Fibroblast of gingiva (primary cell): ENCODE measurements at places on chromosomes 6 and 20.

DNA sequence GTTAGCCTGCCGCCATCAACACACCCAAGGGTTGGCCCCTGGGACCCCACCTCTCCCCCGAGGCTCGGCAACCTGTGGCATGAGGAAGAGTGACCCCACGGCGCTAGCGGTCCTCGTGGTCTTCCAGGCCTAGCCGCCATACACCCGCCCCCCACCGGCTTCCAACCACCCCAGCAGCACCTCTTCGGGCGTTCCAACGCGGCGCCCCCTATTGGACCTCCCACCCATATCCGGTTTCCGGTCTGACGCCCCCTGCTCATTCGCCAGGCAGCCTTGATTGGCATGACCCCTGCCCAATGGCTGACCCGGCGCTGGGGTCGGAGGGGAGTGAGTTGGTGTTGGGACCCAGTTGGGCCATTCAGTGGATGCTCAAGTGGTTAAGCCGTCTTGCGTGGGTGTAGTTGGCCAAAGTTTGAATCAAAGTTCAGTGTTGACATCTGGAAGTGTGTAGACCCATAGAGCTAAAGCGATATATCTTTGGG is at the start of gene GNAS-AS1:
GNAS-AS1 (minus strand) TSS at position 210 of the 482 bp plus-strand sequence.
- DNase-seq: peak; percentile 92

DNA sequence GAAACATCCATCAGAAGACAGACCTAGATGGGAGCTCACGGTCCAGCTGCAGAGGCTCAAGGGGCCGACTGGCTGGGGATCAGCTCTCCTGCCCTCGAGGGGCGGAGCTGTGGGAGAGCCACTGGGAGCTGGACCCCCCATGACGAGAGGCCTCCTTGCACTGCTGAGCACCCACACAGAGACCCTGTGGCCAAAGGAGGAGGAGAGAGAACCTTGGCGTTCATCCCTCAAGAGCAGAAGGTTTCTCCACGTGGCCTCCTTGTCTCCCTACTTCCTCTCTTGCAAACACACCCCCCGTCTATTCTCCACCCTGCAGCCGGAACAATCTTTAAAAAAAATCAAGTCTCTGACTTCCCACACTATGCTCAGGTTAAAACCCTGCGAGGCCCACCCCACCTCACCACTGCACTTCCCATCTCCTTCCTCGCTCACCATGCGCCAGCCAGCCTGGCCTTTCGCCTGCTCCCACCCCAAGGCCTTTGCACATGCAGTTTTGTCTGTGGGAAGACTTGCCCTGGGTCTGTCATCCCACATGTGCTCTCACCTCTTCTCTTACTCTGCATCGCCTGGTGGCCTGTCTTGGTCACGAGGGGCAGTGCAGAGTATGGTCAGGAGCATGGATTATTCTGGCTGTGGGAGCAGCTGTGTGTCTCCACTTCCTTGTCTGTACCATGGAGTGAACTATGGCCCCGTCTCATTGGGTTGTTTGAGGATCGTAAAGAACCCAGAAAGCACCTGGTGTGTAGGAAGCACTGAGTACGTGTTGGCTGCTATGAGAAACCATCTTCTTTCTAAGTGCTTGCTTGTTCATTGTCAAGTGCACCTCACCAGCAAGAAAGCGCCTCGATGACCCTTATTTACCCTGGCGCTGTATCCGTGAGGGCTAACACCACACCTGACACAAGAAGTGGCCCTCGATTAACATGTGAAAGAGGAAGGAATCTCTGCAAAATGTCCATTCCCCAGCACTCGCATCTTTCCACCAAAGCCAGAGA is 32.9 kb downstream of the PMEPA1 start:
- DNase-seq: no peak

DNA sequence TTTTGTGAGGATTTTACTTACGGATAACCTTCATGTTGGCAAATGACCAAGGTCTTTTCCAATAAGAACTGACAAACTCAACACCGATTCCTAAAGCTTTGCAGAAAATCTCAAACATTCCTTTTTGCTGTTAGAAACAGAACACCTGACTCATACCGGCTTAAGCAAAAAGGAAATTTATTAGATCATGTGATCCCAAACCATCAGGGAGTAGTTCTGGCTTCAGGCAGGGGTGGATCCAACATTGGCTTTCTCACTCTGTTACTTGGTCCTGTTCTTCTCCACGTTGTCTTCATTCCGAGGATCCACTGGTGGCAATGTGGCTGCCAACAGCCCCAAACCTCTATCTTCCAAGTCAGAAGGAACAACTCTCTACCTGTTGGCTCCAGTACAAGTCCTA is 95.9 kb upstream of the PMEPA1 start:
- DNase-seq: no peak

DNA sequence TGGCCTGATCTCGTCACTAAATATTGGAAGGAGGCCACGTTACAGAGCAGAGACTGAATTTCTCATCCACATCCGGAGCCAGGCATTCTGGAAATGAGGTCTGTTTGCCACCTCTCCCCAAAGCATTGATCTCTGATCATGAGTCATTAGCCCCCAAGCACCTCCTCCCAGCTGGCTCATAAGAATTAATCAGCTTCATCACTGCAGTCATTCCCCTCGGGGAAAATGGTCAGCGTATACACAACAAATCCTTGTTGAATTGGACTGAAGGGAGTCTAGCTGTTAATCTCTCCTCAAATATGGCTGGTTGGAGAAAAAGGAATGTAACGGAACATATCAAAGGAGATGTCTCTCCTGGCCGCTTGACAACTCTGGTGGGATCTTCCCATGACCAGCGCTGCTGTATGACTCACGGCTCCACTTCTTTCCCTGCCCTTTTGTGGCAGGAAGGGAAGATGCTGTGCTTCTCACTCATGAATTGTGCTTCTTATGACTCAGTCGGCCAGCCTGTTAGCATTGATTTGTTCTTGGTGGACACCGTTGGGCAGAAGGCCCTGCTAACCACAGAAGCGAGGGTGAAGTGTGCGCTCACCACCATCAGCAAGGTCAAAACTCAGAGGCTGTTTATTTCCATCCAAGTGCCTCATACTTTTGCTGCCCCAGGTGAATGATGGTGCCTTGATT is 76.7 kb downstream of the RNF182 start:
- DNase-seq: peak; percentile 46

GRCh38 chr6:28985462-28986164 is 19.5 kb downstream of the ZNF311 start:
- peak; percentile 98 for DNase-seq

DNA sequence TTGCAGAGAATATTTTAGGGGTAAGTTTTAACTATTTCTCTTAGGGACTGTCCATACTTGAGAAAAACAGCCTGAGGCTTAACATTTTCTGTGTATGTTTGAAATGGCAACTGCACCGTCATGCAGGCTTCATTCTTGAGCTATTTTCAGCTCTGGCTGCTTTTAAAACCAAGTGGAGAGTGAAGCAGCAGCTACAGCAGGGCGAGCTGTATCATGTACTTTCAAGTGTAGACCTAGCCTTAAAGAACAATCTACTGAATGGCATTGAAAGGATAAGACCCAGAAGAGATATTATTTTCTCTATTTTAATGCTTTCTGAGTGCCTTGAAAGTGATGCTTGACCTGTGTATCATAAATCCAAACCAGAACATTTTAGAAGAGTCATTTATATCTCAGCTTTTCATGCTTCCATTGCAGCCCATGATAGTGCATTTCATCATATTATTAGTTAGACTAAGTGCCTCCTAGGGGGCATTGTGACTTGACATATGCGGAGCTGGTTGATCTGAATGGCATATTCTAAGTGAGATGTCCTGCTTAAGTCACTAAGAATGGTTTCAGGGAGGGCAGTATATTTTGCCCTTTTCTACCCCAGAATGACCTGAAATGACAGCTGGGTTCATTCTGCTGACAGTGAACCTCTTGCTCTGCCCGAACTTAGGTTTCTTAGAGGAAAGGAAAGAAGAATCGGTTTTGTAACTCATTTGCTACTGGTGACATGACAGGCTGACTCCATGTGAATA is 85.3 kb downstream of the NKAIN2 start:
- no peak for DNase-seq

DNA sequence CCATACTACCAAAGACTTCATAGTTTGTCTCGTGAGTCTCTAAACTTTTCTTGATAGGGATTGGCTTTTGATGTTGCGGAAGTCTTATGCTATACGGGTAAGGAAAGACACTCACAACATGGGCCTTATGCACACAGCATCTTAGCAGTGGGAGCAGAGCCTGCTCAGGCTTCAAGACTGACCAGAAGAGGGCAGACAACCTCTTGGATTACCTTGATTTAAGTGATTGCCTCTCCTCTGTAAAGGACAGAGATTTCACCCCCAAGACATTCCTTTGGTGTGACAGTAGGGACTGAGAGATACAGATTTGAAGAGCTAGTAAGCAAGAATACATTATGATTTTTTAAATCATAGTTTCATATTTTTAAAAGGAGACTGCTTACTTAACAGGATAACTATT is 71.0 kb upstream of the SAMD3 start:
- DNase-seq: peak; percentile 60

DNA sequence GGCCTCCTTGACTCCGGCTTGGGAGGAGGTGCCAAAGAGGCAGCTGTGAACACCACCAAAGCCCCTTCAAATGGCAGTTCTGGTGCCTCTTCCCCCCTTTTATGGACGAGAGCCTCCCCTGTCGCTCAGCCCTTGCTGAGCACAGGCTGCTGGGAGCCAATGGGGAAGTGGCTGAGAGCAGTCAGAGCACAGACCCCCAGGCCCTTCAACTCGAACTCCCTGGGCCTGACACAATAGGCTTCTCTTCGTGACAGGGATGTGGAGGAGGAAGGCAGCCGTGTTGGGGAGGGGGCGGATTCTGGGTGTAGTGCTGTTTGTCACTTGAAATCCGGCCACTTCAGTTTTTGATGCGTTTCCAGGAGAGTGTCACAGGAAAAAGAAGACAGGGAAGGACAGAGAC is at the start of gene PDYN:
PDYN (minus strand) TSS at position 73 of the 400 bp plus-strand sequence. CDS start 10,974 bp downstream, outside the sequence.
- DNase-seq: no peak

DNA sequence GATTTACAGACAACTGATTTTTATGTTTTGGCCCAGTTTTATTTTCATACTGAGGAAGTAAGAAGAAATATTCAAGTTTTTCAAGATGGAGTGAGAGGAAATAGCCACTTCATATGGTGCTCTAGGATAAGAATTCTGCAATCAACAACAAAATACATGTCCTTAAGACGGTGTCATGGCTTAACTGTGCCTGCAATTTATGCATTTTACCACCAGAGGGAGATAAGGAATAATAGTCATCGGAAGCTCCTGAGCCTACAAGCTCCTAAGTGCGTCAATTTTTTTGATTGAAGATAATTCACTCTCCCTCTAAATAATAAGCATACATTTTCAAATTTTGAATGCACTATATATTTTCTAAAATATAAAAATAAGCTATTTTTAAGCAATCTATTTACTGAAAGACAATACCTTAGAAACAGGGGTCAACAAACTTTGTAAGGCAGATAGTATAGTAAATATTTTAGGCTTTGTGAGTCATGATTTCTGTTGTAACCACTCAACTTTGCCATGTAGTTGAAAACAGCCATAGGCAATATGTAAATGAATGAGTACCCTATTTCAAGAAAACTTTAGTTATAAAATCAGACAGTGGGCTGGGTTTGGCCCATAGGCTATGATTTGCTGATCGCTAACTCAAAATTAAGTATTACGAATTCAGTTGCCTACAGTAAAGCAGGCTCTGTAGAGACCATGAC is 230.9 kb upstream of the DTNBP1 start:
- DNase-seq: no peak

GRCh38 chr20:51512645-51513044 is 29.9 kb downstream of the NFATC2 start:
- no peak for DNase-seq

DNA sequence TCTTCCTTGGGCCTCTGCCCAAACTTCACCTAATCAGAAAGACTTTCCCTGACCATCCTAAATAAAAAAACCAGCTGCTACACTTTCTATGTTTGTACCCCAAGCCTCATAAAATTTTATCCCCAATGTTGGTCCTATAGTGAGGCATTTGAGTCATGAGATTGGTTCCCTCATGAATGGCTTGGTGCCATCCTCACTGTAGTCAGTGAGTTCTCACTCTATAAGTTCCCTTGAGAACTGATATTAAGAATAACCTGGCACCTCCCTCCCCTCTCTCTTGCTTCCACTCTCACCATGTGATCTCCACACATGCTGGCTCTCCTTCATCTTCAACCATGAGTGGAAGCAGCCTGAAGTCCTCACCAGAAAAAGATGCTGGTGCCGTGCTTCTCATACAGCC is 316.9 kb upstream of the PRDM1 start:
- DNase-seq: no peak

- peak; percentile 85 for DNase-seq
Observed at GRCh38 chr6:106692112-106692818, 62.9 kb downstream of the QRSL1 start.

DNA sequence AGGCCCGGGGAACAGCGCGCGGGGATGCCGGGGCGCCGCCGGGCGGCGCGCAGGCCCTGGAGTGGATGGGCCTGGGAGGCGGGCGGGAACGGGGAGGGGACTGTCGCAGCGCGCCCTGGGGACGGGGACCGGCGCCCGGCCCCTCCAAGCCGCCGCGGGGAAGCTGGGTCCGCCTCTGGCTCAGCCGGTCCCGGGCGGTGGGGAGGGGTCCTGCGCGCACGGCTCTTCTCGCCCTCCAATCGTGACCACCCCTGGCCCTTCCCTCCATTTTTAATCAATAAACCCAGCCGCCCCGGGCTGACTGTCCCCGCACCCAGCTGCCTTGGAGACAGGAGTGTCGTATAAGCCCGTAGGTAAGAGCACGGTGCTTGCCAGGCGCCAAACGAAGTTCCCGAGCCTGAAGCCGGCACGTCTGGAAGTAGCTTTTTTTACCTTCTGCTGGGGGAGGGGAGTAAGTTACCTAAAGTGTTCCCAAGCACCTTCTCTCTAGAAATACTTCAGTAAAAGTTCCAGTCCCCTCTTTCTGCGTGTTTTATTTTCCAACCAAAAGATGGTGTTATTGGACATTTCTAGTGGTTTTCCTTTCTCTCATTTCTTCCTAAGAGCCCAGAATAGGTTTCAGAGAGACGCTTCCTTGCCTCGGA is 780 bp upstream of the TAF4 start:
- DNase-seq: no peak

- DNase-seq: no peak
Observed at GRCh38 chr20:24337069-24337468, 132.4 kb upstream of the SYNDIG1 start.

DNA sequence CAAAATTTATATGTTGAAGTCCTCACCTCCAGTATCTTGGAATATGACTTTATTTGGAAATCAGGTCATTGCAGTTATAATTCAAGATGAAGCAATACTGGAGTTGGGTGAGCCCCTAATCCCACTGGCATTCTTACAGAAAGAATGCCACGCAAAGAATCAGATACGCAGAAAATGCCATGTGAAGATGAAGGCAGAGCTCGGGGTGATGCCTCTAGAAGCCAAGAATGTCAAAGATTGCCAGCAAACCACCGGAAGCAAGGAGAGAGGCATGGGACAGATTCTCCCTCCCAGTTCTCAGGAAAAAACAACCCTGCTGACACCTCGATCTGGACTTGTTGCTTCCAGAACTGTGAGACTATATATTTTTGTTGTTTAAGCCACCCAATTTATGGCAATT is 273.4 kb upstream of the CITED2 start:
- no peak for DNase-seq

GRCh38 chr6:131968656-131969055 is 17.5 kb upstream of the CCN2 start:
- DNase-seq: no peak

DNA sequence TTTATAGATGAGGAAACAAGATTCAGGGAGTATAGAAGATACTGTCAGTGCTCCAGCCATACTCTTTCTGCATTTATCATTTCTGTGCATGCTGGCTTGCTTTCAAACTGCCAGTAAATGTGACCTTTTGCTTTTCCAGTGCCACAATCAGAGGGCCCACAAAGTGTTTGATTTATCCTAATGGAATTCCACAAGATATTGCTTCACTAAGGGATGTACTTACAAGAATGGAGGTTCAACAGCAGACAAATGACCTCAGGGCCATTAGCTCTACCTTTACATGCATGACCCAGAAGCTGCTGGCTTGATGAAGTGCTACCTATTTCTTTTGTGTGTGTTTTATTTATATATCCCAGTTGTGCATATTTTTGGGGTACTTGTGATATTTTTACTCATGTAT is 171.5 kb upstream of the GRIK2 start:
- no peak for DNase-seq
